ENCODE measurements at places on chromosomes 1 and 21.

DNA sequence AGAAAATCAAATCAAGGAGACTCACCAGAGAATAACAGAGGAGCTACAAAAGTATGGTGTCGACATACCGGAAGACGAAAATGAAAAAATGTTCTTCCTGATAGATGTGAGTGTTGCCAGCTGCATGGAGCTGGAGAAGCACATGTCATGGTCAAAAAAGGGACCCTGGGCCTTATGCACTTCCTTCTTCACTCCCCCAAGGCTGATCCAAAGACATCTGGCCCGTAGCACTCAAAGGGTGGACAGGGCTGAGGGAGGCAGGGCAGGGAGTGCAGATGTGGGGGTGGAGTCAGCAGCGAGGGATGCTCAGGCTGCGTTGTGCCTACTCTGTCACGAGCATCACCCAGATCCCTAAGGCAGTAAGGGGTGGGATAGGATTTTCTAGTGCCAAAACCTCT lies 19.4 kb downstream of the MX1 start:
- DNase-seq: no peak

DNA sequence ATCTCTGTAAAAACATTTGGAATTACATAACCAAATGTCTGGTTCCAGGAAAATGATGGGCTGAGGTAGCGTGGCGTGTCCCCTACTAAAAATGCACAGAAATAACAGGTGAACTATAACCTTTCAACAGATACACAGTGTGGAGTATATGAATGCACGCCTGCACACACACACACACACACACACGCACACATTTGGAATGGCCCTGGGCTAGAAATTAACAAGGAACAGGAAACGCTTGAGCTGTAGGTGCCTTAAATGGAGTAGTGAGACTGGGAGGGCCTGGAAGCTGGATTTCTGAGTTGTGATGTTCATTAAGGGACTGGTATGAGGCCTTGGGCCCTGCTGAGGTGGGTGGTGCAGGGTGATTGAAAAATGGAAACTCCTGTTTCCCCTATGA lies 246.5 kb upstream of the C1orf174 start:
- no peak for DNase-seq

- no peak for DNase-seq
These were observed 62.0 kb upstream of the ABCG1 start for GRCh38 chr21:42156690-42157605.

- no peak for DNase-seq
These were observed 27.3 kb upstream of the RNF19B start for GRCh38 chr1:32991819-32992488.

GRCh38 chr1:2112280-2112701 lies 62.1 kb downstream of the PRKCZ start:
- DNase-seq: no peak

- no peak for DNase-seq
These were observed 96.5 kb downstream of the LIPI start for GRCh38 chr21:14114251-14114650.

DNA sequence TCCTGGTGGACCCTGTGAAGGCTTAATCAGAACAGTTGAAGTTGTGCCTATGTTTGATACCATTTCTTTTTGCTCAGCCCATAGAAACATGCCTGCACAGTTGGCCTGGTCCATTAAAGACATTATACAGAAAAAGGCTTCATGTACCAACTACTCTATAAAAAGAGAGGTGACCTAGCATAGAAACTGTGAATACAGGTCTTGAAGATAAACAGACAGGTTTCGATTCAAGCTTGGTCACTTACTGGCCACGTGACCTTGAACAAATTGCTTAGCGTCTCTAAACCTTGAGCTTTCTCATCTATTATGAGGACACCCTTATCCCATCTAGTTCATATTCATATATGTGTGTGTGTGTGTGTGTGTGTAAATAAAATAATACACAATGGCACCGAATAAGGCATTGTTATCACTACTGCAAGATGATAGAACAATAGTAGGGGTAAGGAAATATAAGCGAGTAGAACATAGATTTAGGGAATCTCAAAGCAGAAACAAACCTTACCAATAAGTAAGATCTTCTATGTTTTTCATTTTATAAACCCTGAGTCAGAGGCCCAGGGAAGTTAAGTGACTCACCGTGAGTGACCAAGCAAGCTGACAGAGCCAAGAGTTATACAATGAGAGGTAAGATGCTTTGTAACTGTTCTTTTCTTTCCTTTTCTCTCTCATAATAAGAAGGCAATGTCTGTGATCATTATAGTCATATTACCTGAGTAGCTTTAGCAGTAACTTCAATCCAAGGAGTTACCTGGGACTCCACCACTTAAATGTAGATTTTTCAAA lies 476.8 kb upstream of the DEPDC1 start:
- no peak for DNase-seq

Data from stimulated activated CD8-positive, alpha-beta memory T cell treated with anti-CD3 and anti-CD28 coated beads, Interleukin-4, amount 100 ng/mL, for 1 hour (primary cell).